ENCODE measurements at places on chromosomes 6 and 20.
A peak's percentile ranks its signal among the peaks of the same experiment; 100 is the strongest.

DNA sequence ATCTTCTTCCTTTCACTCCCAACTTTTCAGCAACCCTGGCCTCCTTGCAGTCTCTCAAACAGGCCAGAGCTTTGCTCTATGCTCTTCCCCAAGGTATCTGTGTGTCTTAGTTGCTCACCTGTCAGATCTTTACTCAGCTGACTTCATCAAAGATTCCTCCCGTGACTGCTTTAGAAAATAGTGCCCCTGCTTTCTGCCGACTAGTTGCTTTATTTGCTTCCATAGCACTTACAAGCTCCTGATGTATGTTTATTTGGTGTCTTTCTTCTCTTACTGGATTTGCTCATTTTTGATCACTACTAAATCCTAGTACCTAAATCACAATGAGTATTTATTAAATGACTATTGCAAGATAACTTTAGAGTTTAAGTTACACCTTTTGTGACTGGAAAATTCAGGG lies 5.9 kb downstream of the NDUFAF5 start:
- H3K4me1 ChIP-seq = peaks cover 4% of the 10 kb centered on the region
- no peak overlapping the region for H3K27ac ChIP-seq
- no peaks in the 10 kb centered on the region for H3K27me3 ChIP-seq
- no peak for DNase-seq
- H3K4me3 ChIP-seq = no peak overlapping the region
- H3K36me3 ChIP-seq = peaks cover 15% of the 10 kb centered on the region

DNA sequence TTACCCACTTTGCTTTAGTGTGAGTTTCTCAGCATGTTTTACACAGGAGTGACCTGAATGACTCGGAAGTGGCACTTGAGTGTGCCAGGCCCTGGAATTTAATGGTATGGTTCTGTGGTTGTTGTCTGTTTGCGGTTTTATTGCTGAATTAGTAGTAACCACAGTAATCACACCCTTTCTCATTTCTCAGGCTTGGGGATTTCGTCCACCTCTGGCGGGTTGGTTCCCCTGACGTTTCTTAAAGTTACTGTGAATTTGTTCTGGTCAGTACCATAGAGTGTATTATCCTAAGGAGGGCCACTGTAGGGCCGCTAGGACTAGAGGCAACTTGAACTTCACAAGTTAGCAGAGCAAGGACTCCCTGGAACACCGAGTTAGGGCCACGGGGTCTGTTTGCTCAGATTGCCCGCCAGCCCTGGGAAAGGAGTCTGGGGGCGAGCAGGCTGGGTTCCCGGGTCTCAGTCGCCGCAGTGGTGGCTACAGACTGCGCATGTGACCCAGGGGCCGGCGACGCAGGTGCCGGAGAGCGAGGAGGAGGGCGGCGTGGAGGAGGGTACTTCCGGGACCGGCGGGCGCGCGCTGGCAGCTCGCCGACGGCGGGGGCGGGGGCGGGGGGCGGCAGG lies 546 bp upstream of the KLHL32 start:
- H3K36me3 ChIP-seq = no peaks in the 10 kb centered on the region
- no peaks in the 10 kb centered on the region for H3K27me3 ChIP-seq
- H3K27ac ChIP-seq = peak overlapping the region; percentile 87
- peaks cover 16% of the 10 kb centered on the region for H3K4me1 ChIP-seq
- no peak for DNase-seq

DNA sequence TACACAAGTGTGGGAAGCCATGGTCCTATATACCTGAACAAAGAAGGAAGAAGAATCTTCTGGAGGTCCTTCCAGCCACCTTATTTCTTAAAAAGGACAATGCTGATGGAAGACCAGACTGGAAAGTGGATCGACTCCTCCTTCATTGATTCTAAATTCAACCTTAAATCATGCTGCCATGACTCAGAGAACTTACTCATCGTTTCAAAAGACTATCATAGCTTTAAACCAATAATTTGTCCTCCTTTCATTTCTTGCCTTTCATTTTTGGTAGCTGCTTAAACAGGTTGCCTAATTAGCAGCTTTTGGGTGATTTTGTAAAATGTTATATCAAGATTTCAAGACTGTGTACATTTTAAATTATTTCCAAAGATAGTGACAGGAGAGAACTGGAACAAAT lies 60.8 kb downstream of the RTN4IP1 start:
- H3K4me1 ChIP-seq = no peaks in the 10 kb centered on the region
- no peak overlapping the region for H3K27ac ChIP-seq
- H3K4me3 ChIP-seq = no peak overlapping the region
- peaks cover 31% of the 10 kb centered on the region for H3K36me3 ChIP-seq
- no peak for DNase-seq

DNA sequence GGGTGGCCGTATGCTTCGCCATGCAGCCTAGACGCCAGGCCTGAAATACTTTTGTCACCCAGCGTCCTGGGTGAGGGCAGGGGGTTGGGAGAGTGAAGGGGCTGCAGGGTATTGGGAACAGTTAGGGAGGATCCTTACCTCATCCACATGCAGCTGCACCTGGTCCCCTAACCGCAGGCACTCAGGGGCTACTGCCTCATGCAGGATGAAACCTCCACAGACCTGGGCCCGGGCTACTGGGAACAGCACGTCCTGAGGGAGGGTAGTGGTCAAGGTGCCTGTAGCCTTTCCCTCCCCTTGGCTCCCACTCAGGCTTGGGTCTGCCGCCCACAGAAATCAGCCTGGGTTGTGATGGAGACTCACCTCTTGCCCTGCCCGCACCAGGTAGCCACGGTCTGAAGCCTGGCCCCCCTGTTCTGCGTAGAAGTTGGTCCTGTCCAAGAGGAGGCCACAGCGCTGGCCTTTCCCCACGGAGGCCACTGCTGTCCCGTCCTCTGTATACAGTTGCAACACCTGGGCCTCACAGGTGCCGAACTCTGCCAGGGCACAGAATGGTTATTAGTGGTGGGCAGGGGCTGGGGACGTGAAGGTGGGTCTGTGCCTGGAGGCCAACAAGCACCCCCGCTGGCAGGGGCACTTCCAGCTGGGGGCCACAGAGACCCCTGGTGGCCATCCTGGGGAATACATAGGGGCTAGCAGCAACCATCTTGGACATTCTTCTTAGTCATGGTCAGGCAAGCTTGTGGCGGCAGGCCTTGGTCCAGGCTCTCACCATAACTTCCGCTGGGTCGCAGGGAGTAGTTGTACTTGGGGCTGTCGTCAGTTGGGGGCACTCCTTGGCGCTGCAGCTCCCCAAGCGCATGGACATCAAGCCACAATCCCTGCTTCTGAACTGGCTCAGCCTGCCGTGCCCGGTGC lies 8.6 kb downstream of the AARS2 start:
- no peaks in the 10 kb centered on the region for H3K4me1 ChIP-seq
- H3K36me3 ChIP-seq = peaks cover 90% of the 10 kb centered on the region
- H3K27ac ChIP-seq = no peak overlapping the region
- peak; percentile 53 for DNase-seq
- no peaks in the 10 kb centered on the region for H3K27me3 ChIP-seq
- H3K4me3 ChIP-seq = no peak overlapping the region

- H3K4me1 ChIP-seq = no peaks in the 10 kb centered on the region
- no peak for DNase-seq
- no peak overlapping the region for H3K4me3 ChIP-seq
- no peak overlapping the region for H3K27ac ChIP-seq
- no peaks in the 10 kb centered on the region for H3K27me3 ChIP-seq
Measured at GRCh38 chr6:114271405-114271804, 71.4 kb downstream of the HS3ST5 start.

DNA sequence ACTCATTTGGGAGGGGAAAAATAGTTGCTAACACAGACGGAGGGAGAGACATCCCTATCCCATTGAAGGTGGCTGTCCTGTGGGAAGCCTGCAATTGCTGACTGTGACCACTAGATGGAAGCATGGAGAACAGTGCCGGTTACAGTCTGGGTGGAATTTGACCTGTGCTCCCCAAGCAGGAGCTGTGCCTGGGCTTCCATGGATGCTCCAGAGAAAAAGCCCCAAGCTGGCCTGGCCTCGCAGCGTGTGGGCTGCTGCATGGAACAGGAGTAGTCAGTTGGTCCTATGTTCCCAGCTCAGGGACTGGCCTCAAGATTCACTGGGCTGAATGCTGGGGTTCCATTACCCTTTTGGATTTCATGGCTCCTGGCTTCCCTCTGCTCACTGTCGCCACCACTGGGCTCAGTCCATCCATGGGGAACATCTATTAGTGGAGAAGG lies 116.3 kb upstream of the CHD6 start:
- no peaks in the 10 kb centered on the region for H3K27me3 ChIP-seq
- peak; percentile 27 for DNase-seq
- no peaks in the 10 kb centered on the region for H3K4me1 ChIP-seq
